ENCODE measurements at places on chromosomes 11 and 22.

DNA sequence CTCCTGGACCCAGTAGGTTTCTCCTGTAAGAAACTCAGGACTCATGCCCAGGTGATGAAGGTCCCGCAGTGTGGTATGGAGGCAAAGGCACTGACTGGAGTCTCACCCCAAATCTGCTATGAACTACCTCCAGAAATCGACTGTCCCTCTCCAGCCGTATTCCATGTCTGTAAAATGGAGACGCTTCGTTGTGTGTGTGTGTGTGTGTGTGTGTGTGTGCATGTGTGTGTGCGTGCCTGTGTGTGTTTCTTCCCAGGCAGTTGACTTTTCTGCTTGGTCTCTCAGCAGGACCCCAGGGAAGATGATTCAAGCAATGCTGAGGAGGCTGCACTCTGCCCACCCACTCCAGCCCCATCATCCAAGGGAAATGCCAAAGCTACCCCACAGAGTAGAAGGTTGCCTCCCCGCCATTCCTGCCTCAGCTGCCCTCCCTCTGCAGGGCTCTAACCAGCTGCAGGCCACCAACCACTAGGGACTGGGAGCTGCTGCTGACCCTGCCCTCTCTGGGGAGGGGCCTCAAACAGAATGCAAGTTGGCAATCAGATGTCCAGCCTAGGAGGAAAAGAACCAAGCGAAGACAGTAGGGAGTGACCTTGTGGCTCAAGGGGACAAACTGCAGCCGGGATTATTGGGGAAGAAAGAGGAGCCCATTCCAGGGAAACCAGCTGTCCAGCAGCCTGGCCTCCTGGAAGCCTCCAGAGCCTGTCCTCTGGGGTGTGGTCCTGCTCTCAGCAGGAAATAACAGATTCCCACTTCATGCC, 56.2 kb downstream of the SLC22A12 start:
- no peak for DNase-seq

DNA sequence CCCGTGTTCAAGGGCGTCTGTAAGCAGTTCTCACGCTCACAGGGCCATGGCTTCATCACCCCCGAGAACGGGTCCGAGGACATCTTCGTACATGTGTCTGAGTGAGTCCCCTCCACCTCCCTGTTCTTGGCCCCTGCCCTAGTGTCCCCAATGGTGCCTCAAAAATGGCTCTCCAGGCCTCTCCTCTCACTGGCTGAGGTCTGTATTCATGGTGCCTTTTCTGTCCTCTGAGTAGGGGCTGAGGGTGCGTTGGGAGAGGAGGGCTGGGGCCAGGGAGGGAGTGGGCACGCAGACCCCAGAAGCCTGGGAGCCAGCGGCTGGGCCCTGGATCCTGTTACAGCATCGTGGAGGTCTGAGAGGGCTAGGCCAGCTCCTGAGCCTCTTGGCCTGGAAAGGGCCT, 12.9 kb downstream of the CSDC2 start:
- no peak for DNase-seq

DNA sequence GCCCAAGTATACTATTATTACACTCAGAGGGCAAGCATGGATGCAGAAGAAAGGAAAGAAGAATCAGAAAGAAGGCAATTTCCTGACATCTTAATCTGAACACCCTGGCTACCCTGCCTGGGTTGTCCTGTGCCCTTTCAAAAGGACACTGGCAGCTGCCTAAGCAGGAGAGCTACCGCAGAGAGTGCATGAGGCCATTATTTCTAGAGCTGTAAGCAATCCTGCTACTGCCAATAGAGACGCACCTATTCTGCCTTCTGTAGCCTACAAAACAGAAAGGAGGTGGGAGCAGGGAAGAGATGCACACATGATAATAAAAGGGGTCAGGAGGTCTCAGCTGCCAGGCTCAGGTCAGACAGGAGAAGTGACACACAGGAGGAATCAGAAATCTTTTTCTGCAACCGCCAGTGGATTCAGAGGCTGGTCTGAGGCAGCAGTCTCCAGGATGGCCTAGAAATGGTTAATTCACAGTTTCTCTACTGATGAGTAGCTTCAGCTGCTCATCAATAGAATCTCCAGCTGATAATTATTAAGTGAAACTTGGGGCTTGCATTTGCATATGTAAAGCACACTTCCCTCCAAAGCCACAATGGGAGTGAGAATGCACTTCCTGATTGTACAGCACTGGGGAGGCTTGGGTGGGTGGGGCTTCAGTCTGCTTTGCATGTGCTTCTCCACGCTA, 253.9 kb downstream of the LARGE1 start:
- DNase-seq, result no peak

DNA sequence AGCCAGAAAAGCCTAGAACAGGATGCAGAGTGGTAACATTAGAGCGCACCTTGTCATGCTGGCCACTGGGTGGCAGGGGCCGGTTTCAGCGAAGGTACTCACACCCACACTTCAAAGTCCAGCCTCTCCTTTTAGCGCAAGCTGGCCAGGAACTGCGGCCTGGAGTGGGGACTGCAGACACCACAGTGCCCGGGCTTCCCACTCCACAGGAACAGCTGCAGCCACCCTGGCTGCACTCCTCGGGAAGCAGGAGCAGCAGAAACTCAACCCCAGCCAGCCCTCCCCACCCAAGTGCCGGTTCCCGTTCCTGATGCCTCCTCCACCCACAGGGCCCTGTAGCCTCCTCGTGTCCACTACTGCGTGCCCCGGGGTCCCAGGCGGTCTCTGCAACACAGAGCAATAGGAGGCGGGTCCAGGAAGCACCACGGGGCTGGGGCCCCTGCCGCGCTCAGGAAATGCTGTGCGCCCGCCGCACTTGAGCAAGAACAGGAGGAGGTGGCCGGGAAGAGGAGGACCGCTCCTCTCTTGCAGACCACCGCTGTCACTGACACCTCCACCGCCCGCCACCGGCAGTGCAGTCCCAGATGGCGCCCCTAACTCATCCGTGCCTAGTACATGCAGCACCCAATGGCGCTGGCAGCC, 2.2 kb downstream of the RFPL2 start:
- DNase-seq, result no peak

DNA sequence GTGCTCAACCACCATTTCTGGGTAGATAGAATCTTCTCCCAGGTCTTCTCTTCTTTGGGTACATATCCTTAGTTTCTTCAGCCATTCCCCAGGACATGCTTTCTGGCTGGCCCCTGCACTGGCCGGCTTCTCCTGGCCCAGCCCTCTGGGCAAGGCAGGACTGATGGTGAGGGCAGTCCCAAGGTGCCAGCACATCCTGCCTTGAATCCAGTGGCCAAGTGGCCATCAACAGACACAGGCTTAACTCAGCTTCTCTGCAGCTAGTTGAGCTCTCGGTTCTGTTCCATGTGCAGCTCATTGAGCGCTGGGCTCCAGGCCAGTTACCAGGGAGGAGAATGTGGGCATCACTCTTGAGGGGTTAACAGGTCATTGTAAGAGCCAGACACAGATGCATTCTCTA, 17.6 kb downstream of the SMIM38 start:
- no peak for DNase-seq

- no peak for DNase-seq
Observed at GRCh38 chr22:31956360-31956759, 12.0 kb downstream of the YWHAH start.

- no peak for DNase-seq
Observed at GRCh38 chr22:47000888-47001287, 238.4 kb downstream of the TBC1D22A start.

- no peak for DNase-seq
Observed at GRCh38 chr11:99244613-99245012, 223.9 kb downstream of the CNTN5 start.

DNA sequence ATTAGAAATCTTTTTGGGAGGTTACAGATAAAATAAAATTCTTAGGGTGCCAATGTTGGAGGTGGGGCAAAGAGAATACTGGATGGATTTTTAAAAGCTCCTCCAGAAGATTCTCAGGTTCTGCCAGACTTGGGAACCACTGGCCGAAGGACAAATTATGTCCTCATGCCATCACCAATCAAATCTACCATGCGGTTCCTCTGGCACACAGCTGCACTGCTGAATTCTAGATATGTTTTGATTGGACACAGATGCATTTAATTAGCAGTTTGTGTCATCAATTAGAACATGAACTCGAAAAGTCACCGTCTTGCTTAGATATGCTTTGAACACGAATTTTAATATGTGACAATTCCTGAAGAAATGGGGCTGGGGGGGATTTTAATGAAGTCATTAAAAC, 1269.2 kb downstream of the LRRC4C start:
- DNase-seq, result no peak

DNA sequence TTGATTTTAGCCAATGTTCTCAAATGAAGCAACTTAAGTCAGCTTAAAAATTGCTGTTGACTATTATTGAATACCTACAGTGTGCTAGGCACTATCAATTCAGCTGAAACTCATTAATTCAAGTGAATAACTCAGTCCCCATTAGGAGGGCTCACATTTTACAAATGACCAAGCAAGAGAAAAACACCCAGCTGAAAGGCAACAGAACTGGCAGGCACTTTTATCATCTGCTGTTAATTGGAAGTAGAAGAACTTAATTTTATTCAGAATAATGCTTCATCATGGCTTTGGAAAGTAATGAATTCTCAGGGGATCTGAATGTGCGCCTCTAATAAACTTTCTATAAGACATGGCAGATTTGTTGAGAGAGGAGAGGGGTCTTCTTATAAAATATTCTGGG, 1066.9 kb downstream of the DLG2 start:
- no peak for DNase-seq

DNA sequence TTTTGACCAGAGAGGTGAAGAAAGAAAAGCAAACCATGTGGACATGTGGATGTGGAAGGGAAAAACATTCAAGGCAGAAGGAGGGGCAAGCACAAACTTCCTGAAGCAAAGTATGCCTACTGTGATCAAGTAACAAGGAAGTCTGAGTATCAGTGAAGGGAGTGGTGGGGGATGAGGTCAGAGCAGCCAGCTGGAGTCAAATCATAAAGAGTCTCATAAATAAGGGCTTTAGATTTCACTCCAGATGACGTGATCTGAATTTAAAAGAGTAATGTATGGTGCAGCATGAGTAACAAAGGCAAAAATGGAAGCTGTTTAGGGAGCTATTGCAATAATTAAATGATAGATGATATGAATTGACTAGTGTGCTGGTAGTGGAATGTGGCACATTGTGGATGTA, 665.4 kb upstream of the CCDC90B start:
- no peak for DNase-seq
